LoVo (cell line): ENCODE measurements at places on chromosomes 1 and 21.

GRCh38 chr21:15326032-15326867 is 261.4 kb upstream of the NRIP1 start:
- DNase-seq, result no peak

- no peak for DNase-seq
Measured at GRCh38 chr1:47378147-47378546, 37.9 kb upstream of the FOXE3 start.

- DNase-seq, result no peak
Measured at GRCh38 chr1:214861615-214862014, 220.9 kb upstream of the KCNK2 start.

GRCh38 chr1:61058483-61059245 is 23.7 kb upstream of the NFIA start:
- no peak for DNase-seq

DNA sequence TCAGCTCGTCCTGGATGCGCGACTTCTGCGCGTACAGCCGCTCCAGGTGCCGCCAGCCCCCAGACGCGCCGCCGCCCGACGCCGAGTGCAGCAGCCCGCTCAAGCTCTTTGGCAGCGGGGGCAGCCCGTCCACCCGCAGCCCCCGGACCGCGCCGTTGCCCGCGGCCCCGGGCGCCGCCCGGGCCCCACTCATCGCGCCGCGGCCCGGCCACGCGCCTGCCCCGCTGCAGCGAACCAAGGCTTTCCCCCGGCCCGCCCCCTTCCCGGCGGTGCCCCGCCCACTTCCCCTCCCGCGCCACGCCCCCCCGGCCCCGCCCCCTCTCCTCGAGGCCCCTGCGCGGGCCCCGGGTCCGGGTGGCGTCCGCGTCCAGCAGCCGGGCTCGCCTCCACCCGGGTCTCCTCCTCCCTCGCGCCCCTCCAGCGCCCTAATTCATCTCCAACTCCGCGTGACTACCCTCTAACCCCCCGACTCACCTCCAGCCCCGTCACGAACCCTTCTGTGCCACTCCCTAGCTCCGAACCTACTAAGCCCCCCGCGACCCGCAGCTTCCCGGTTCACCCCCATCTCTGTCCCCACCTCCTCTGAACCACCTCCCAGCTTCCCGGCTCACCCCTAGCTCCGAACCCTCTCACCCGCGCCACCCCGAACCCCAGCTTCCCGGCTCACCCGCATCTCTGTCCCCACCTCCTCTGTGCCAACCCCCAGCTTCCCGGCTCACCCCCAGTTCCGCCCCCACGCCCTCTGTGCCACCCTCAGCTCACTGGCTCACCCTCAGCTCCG is at the start of gene FAM89A:
Gene FAM89A (minus strand): TSS at position 236 of the 781 bp plus-strand sequence. CDS start 43 bp downstream, at position 193.
- DNase-seq, result peak; percentile 67

GRCh38 chr1:65059930-65060538 is 88.0 kb upstream of the AK4 start:
- peak; percentile 18 for DNase-seq

- DNase-seq, result no peak
Measured at GRCh38 chr1:67427947-67428346, 2.3 kb downstream of the SERBP1 start.

GRCh38 chr1:29709704-29710280 is 473.5 kb downstream of the PTPRU start:
- DNase-seq, result no peak

- DNase-seq, result no peak
Measured at GRCh38 chr1:158179301-158180041, 1.2 kb upstream of the CD1D start.

GRCh38 chr1:39508857-39509305 is 17.4 kb downstream of the BMP8A start:
- DNase-seq, result no peak

DNA sequence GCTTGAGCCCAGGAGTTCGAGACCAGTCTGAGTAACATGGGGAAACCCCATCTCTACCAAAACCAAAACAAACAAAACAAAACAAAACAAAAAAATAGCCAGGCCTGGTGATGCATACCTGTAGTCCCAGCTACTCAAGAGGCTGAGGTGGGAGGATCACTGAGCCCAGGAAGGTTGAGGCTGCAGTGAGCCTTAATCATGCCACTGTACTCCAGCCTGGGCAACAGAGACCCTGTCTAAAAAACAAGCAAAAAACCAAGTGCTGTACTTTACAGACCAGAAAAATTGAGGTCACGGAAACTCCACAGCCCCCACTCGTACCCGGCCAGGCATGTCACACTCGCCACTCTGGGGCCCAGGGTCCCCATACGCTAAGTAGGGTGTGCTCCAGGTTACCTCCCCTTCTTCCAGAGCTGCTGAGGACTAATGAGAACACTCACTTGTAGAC is 22.9 kb downstream of the ATP2B4 start:
- DNase-seq, result no peak

DNA sequence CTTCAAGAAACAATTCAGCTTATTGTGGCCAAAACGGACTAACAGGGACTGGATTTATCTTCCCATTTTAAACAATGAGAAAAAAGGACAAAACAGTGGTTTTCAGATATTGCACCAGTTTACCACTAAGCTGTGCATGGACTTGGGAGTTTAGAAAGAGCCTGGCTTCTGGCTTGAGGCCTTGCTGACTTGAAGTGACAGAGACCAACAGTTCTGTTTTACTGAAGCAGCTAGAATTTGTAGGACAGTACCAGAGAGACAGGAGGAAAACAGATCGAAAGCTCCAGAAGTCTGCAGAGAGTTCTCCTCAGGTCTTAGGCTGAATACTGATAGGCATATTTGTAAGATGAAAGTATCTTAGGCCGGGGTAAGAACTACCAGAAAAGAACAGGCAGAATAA is 20.5 kb downstream of the FCRL4 start:
- no peak for DNase-seq

DNA sequence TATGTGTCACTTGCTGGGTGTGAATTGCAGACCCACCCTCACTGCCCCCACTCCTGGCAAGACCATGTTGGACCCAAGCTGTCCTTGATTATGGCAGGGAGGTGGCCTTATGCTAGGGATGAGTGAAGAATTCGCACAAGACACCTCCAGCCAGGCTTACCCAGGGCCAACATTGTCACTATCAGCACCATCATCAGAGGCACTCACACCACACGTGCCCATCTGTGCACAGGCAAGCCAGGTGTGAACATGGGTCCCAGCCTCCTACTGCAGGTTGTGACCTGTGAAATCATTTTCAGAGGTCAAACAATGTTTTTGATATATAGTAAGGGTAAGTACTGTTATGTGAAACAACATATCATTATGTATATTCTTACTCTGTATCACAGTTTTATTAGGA is 20.3 kb upstream of the RGS8 start:
- no peak for DNase-seq

DNA sequence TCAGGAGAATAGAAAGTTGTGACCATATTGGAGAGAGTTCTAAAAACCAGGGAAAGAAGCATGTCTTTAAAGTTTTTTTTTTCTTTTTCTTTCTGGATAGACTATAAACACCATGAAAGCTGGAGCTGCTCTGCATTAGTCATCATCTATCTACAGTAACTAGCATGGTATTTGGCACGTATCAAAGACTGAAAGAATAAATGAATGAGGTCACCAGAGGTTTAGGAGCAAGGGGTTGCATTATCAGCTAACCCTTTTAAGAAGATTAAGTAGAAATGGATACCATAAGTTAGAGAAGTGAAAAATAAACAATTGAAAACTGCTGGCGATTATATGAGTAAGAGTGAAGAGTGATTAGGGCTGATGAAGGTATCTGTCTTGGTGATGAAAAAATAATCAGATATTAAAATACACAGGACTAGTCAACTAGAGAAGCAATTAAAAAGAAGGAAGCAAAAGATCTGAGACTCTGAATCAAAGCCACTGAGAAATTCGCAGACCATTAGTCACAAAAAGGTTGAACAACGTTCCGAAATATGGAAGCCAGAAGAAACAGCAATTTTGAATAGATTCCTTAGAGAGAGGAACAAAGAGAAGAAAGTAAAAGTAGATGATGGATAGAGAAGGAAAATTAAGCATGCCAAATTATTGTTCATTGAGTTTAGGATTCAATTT is 536.4 kb downstream of the DPYD start:
- DNase-seq, result no peak

DNA sequence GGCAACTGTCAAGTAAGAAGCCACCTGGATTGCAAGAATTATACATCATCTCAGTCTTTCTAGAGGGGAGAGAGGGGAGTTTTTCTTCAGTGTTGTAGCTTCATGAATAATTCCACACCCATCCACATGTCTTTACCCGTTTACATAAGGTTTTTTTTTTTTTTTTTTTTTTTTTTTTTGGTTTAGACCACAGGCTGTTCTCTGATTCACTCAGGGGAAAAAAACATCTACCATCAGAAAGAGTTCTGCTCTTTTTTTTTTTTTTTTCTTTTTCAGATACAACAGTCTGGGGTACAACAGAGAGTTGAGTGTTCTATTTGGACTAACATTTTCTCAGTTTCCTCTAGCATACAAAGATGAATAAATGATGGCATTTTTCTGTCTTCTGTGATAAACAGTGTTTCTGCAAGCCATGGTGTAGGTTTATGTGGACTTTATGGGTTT is 4.9 kb upstream of the KIF14 start:
- DNase-seq, result no peak

- no peak for DNase-seq
Measured at GRCh38 chr1:85463731-85464496, 1.0 kb downstream of the DDAH1 start.

DNA sequence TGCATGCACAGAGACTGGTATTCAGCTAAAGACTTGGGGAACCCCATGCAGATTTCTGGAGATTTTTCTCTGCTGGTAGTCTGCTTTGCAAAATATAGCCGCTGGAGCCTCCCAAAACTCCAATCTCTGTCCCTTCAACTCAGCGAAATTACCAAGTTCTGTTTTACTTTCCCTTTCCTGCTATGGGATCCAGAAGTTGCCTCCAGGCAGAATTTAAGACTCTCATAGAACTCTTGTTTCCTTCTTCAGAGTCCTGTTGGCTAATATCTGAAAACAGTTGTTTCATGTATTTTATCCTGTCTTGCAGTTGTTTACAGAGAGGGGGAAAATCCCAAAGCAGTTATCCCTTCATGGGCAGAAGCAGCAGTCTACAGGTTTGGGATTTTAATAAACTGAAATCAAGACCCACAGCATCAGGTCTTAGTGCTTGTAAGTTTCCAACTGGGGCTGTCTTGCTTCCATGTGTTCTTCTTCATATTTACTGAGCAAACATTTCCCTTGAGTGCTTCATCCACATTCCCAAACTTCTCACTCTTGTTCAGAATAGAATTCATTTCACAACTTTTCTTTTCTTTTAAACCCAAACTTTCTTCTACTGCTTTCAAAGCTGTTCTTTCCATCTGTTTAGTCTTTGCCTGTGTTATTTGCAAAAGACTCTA is 221.3 kb upstream of the DMRTA2 start:
- DNase-seq, result no peak

DNA sequence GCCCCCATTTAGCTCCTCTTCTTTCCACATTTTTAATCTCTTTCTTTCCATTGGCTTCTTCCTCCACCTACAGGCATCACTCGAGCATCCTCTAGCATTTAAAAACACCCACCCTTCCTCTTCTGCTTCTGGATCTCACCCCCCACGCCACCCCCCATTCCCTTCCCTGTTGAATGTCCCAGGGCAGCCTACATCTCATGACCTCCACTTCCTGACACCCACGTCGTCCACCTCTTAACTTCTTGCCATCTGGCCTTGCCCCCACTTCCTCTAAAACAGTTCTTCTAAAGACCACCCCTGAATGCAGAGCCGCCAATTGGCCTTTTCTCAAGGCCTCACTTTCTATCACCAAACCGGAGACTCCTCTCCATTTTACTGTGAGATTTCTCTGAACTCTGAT is 6.1 kb upstream of the ETNK2 start:
- no peak for DNase-seq

DNA sequence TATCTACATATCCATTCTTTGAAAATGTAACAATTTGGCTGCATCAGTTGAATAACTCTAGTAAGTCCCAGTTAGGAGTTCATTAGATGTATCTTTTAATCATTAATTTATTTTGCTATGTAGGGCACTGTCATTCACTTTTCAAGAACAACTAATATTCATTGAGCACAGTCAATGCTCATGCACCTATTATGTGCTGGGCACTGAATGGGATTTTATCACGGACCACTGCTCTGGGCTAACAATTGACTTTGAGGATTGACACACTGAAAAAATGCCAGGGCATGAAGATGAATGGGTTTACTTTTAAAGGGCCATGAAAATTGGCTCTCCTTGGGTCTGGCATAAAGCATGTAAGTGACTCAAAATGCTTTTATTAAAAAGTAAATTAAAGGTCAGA is 375.2 kb downstream of the PLPP3 start:
- no peak for DNase-seq

DNA sequence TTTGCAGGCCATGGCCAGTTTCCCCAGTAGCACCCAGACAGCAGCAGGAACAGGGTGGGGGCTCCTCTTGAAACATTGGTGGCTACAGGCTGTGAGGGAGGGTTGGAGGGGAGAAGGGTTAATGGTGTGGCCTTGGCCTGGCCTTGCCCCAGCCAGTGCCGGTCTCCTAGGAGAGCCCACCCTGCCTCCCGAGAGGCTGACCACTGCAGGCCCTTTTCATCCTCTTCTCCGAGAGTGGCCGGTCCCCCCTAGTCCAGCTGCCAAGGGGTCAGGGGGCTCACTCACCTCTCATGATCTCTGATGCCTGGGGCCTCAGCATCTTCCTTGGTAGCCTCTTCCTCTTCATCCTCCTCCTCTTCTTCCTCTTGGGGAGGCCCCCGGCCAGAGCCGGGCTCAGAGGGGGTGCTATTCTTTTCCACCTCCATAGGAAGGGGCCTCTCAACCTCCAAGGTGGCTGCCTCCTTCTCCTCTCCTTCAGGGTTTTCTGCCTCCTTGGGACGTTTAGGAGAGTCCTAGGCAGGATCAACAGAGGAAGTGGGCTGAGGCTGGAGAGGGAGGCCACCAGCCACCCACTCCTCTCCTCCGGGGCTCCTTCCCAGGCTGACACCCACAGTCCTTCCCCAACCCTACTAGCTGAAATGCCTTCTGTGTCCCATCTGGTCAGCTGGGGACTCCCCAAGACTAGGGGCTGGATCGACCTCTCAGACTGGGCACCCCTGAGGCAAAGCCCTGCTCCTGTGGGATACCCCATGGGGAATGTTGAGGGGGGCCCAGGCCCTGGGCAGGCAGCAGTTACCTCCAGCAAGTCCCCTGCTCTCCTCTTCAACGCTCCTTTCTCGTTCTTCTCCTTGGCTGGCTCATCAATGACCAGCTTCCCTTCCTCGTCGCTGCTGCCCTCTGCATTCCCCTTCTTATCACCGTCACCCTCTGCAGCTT is 2.7 kb upstream of the MRPL24 start:
- no peak for DNase-seq

- no peak for DNase-seq
Measured at GRCh38 chr1:114122941-114123618, 30.6 kb downstream of the SYT6 start.

DNA sequence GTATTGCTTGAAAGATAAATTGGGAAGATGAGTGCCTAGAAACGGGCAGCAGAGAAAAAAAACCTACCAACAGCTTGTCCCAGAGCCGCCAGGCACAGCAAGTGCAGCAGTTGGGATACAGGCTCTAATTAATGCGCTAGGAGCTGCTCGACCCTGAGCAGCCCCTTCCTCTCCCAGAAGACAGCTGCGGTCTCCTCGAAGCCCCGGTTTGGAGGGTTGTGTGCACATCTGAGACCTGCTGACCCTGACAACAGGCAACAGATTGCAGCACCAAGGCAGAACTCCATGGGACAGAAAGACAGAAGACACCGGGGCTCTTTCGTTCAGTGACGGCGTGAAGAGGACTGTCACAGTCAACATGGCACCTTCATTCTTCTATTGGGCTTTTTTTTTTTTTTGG is 101.4 kb downstream of the TSEN15 start:
- DNase-seq, result no peak
